ENCODE measurements at places on chromosomes 1 and 21. TPM values are rescaled to one million over a fixed set of nuclear protein-coding genes. Genes with fewer than 3 reads are reported as not detected.

DNA sequence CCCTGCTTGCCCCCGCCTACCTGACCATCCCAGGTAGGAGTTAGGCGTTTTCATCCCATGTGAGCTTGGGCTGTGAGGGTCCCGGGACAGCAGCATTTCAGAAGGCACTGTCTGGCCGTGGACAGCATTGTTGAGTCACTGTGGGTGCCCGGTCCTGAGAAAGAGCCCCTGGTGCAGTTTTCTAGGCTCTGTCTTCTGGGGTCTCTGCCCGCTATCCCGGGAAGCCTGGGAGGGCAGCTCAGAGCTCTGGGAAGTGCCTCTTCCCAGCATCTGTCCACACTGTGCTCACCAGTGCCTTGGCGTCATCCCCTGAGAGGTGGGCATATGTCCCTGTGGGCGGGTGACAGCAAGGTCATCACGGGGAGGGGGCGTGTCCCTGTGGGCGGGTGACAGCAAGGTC is 11.4 kb upstream of the ZNF669 start:
- DNase-seq = no peak
- H3K4me1 ChIP-seq = peaks cover 22% of the 10 kb centered on the region
- no peak overlapping the region for H3K4me3 ChIP-seq
- no peak overlapping the region for H3K27ac ChIP-seq
- H3K27me3 ChIP-seq = peaks cover 4% of the 10 kb centered on the region

DNA sequence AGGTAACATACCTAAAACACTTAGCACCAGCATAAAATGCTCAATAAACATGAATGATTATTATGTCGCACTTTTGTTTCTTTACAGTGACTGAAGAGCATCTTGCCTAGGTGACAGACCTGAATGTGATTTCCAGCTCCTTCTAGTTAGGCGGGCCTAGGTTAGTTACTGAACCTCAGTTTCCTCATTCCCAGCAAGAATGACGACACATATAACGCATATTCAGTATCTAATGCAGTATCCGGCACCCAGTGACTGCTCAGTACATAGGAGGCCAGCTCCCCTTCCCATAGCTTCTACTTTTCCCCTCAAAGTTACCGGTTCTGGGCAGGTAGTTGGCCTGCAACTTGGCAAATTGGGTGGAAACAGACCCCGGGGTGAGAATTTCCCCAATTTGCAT is 763 bp downstream of the AUNIP start:
- peaks cover 16% of the 10 kb centered on the region for H3K36me3 ChIP-seq
- H3K4me3 ChIP-seq = peak overlapping the region; percentile 55

GRCh38 chr1:109149874-109150601 is 36.1 kb downstream of the ELAPOR1 start:
- peaks cover 32% of the 10 kb centered on the region for H3K4me1 ChIP-seq
- peak overlapping the region; percentile 87 for H3K27ac ChIP-seq
- H3K27me3 ChIP-seq = no peaks in the 10 kb centered on the region
- H3K36me3 ChIP-seq = no peaks in the 10 kb centered on the region
- DNase-seq = no peak

DNA sequence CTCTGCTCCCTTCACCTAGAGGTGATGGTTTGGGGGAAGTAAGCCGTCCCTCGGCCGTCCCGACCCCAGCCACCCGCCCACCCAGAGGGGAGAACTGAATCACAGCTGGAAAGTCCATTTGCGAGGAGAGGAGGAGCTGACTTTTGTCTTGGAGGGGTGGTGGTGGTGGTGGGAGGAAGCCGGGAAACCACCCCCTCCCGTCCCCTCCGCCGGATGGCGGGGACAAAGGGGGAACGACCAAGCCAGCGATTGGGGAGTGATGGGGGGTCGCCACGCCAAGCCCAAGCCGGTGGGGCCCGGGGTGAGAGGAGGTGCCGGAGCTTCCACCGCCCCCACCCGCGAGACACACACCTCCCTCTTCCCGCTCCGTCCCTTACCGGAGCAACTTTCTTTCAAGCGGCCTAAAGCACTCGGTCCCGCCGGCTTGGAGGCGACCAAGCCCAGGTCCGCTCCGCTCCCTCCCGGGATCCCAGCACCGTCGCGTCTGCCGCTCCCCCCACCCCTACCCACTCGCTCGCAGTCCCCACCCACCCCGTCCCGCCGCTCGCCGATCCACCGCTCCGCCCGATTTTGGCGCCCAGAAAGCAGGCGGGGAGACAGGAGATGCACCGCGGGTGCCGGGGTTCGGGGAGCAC is 540 bp downstream of the ARHGEF2 start:
- H3K4me1 ChIP-seq = peaks cover 91% of the 10 kb centered on the region
- no peaks in the 10 kb centered on the region for H3K36me3 ChIP-seq
- peak overlapping the region; percentile 91 for H3K27ac ChIP-seq

DNA sequence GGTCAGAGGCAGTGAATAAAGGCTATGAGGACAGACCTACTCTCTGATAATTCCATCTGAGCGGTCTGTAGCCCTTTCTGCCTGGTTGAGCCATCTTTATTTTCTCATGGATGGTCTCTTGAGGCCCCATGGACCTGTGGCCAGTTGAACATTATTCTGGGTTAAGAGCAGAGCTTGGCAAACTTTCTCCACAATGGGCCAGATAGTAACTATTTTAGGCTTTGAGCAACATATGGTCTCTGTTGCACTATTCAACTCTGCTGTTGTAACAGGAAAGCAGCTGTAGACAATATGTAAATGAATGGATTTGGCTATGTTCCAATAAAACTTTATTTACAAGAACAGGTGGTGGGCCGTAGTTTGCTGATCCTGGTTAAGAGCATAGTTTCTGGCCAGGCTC is 62.7 kb downstream of the KAZN start:
- H3K27me3 ChIP-seq = no peaks in the 10 kb centered on the region
- no peaks in the 10 kb centered on the region for H3K4me1 ChIP-seq
- H3K36me3 ChIP-seq = no peaks in the 10 kb centered on the region
- no peak overlapping the region for H3K4me3 ChIP-seq

- no peak overlapping the region for H3K4me3 ChIP-seq
- no peak for DNase-seq
- H3K36me3 ChIP-seq = peaks cover 5% of the 10 kb centered on the region
- H3K4me1 ChIP-seq = peaks cover 64% of the 10 kb centered on the region
- H3K27ac ChIP-seq = no peak overlapping the region
- H3K27me3 ChIP-seq = no peaks in the 10 kb centered on the region
These were observed 41.7 kb downstream of the EIF2D start for GRCh38 chr1:206570529-206570928.

Gene RNU1-2
- total RNA-seq = under 0.01 TPM

Gene CFAP74
- not detected for total RNA-seq

Gene OR2L5
- not detected for total RNA-seq

Gene ARTN
- total RNA-seq = 4.0 TPM

Gene HFM1
- 16.5 TPM for total RNA-seq

Measured in stomach (tissue), 19 donors.